Cerebellum (tissue), 4 donors: ENCODE measurements at places on chromosomes 4 and X.

DNA sequence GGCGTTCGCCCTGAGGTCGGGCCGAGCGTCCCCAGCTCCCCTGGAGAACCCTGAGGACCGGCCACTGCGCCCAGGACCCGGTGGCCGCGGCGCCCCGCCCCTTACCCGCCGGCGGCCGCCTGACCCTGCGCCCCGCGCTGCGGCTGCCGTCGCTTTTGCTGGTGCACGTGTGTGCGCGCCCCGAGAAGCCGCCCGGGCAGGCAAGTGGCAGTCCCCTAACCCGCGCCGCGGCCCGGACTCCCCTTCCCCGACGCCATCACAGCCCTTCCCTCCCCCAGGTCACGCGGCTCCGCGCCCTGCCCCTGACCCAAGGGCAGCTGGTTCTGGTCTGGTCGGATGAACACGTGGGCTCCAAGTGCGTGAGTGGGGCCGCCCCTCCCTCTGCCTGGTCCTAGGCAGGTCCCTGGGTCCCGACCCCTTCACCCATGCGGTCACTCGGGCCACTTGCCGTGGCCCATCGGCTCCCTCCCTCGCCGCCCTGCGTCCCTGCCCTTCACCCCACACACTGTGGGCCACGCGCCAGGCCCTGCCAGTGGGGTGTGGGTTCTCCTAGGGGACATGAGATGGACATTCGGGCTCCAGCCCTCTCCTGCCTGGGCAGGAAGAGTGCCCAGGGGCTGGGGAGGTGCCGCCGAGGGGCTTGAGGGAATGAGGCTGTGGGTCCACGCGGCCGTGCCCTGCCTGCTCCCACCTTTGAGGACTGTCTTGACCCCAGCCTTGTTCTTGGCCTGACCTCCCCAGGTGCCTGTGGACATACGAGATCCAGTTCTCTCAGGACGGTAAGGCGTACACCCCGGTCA is 8.0 kb upstream of the FGFRL1 start:
- no peak for DNase-seq

GRCh38 chr4:121679267-121679666 is 17.5 kb downstream of the ANXA5 start:
- DNase-seq, result no peak

DNA sequence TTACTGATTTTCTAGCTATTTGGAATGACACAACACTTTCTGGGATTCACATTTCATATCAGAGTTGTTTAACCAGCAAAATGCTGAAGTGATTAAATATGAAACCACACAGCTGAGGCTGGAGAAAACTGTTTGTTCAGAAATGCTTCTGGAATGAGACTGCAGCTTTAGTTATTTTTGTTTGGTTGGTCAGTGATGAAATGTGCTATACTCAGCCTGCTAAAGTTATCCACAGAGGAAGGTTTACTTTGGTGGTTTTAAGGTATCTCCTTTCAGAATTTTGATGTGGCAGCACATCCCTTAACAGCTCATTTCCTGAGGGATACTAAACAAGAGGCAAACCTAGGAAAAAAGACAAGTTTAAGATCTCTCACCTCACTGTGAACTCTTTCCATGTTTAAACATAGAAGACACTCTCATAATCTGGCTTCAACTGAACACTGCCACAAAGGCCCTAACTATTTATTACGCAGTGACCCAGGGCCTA is 106.6 kb upstream of the PDE5A start:
- no peak for DNase-seq

GRCh38 chr4:118265312-118266144 is 87.3 kb downstream of the PRSS12 start:
- no peak for DNase-seq
